ENCODE measurements at places on chromosomes 1 and 21.
A peak's percentile ranks its signal among the peaks of the same experiment; 100 is the strongest.

GRCh38 chr1:5993556-5994491 is 1.6 kb upstream of the NPHP4 start:
- DNase-seq, result peak; percentile 69

GRCh38 chr1:237043846-237044636 is 2.1 kb downstream of the RYR2 start:
- no peak for DNase-seq

DNA sequence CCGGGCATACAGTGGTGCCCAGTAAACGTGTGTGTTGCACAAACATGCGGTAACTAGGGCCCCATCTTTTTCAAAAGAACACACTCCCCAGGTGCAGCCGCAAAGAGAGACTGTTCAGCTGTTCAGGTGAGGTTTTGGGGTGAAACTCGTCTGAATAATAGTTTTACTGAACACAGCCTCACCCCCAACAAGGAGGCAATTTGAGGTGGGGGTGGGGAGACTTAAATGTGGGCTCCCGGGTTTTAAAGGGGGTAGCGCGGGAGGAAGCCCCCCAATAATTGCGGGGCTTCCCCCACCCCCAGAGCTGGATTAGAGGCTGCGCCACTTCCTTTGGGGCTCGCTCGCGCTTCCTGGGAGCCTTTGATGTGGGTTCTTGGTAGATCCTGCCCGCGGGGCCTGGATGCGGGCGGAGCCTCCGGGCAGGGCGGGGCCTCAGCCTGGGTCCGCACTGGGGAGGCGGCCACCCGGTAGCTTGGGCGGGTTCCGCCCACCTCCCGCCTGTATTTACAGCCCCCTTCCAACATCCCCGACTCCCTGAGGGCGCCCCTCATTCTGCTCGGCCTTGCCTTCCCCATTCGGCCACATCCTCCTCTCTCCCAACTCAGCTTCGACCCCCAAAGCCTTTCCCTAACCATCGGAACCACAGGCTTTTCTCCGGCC is 6.4 kb upstream of the EPHA2 start:
- peak; percentile 75 for DNase-seq

DNA sequence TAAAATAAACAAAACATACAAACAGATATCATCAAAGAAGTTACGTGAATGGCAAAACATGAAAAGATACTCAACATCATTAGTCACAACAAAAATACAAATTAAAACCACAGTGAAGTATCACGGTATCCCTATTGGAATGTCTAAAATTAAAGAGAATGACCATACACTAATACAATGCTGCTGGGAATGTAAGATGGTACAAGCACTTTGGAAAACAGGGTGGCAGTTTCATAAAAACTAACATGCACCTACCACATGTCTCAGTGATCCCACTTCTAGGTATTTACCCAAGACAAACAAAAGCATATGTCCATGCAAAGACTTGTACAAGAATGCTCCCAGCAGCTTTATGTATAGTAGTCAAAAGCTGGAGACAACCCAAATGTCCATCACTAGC is 69.1 kb downstream of the HSF2BP start:
- no peak for DNase-seq

DNA sequence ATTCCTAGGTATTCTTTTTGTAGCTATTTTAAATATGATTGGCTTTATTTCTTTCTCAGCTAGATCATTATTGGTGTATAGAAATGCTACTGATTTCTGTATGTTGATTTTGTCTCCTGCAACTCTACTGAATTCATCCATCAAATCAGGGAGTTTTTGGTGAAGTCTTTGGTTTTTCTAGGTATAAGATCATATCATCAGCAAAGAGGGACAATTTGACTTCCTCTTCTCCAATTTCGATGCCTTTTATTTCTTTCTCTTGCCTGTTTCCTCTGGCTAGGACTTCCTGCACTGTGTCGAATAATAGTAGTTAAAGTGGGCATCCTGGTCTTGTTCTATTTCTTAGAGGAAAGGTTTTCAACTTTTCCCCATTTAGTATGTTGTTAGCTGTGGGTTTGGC is 27.5 kb upstream of the PRKACB start:
- no peak for DNase-seq

DNA sequence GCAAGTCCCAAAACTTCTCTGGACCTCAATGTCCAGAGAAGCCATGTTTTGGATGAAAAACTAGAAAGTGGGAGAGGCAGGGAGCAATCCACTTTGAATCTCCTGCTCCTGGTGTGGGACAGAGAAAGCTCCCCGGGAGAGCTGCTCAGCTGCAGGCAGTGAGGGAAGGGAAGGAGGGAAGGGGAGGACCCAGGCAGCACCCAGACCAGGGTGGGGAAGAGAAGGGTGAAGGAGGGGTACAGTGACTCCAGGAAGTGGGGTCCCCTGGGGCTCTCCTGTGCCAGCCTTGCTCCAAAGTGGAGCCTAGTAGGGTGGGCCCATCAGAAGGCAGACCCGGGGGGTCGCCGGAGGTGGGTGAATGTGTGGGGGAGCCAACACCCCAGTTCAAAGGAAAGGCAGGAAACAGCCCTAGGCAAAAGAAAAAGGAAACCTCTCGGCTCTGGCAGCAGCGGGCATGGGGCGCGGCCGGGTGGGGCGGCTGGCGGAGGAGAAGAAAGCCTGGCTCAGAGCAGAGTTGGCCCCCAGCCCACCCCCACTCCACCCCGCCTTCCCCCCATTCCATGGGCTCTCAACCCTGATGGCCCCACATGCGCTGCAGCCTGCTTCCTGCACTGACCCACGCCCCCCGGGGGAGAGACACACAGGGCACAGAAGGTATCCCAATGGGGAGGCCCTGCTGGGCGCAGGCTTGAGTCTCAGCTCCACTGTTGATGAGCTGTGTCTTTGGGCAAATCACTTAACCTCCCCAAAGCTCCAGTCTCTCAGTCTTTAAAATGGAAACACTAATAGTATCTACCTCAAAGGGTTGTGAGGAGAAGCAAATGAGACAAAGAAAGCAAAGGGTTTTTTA is 5.7 kb downstream of the LGR6 start:
- DNase-seq, result no peak

- no peak for DNase-seq
These were observed 27.0 kb upstream of the PRSS38 start for GRCh38 chr1:227788271-227789083.

DNA sequence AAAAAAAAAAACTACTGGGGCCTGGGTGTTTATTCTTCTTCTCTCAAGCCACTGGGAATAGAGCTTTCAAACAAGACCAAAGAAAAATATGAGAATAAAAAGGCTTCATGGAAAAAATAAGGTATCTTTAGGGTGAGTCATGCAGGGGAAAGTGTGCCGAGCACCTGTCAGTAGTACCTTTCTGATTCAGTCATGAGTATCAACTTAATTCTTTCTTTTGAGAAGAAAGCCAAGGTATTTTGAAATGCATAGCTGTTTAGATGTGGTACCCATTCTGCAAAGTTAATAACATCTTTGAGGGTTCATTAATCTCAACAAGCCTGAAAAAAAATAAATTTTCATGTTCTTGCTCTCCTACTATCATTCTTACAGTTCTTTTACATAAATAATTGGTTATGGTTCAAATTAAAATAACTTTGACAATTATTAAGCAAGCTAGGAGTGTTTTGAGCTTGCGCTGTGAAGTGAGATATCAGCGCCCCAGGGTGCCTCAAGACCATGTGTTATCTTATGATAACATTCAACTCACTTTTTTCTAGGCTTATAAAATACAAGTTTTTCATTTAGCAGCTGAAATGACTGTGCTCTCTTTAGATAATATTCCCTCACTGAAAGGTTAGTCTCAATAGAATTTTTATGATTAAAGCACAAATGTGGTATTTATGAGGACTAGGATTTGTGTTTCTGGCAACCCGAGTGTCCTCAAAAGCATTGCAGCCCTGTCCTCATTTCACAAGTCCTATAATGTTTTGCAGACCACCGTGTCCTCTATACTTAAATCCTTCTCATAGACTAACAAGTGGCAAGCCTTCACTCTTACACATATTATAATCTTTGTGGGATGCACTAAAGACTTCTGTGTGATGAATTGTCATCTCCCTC is 138.6 kb downstream of the SLC44A5 start:
- DNase-seq, result no peak

DNA sequence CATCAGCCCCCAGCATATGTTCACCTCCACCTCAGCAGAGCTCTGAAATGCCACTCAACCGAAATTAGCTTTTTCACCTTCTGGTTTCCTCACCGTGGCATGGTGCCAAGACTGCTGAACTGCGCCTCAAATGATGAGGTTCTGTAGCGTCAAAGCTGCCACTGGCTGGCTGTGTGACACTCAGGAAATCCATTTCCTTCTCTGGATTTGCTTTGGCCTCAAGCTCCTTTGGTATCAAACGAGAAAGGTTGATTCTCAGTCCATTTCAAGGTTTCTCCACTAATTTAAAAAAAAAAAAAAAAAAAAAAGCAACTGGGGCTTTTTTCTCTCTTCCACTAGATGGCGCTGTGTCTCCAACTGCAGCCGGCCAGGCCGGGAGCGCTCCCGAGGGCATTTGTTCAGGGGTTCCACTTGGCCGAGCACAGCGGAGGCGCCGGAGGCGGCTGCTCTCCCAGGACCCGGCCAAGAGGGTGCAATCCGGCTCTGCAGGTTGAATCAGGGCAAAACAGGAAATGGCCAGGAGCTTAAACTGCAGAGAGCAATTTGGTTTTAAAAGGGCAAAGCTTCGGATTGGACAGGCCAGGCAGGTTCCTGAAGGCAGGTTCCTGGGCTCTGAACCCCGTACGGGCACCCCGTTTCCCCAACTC is 26.5 kb upstream of the PLA2G2C start:
- DNase-seq, result peak; percentile 66

GRCh38 chr1:234838182-234838581 is 228.2 kb upstream of the IRF2BP2 start:
- DNase-seq, result no peak

- no peak for DNase-seq
These were observed 73.2 kb upstream of the JAK1 start for GRCh38 chr1:65039508-65039907.

GRCh38 chr1:78526496-78526895 is 35.7 kb downstream of the PTGFR start:
- DNase-seq, result no peak

- DNase-seq, result no peak
These were observed 22.8 kb upstream of the TSPEAR start for GRCh38 chr21:44734026-44734745.

GRCh38 chr1:223708001-223708359 is 4.4 kb upstream of the CAPN2 start:
- no peak for DNase-seq

- peak; percentile 80 for DNase-seq
These were observed 65.5 kb upstream of the LRP8 start for GRCh38 chr1:53393325-53393792.

- no peak for DNase-seq
These were observed 22.4 kb downstream of the ESRRG start for GRCh38 chr1:216700779-216701178.

GRCh38 chr1:160056648-160057169 is 13.3 kb downstream of the KCNJ10 start:
- DNase-seq, result no peak

- no peak for DNase-seq
These were observed 88.8 kb downstream of the MAST2 start for GRCh38 chr1:45892068-45892785.

GRCh38 chr1:114368560-114369255 is 142.3 kb downstream of the TRIM33 start:
- no peak for DNase-seq

GRCh38 chr21:23475281-23476219 is 2131.7 kb downstream of the MRPL39 start:
- DNase-seq, result no peak

DNA sequence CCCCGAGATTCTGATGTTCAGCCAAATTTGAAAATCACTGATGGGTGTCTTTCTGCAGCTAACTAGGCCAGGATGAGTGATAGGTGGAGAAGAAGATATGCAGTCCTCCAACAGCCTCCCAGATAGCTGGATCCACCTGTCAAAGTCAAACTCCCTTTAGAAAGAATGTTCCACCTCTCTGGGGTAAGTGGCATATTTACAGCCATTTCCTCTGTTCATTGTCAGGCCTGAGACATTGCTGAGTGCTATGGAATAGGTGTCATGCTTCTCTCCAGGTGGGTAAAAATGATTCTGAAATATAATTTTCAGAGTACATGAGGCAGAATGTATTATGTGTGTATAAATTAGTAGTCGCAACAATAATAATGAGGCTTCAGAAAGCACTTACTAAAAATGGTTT is 316.8 kb downstream of the TTLL7 start:
- no peak for DNase-seq

DNA sequence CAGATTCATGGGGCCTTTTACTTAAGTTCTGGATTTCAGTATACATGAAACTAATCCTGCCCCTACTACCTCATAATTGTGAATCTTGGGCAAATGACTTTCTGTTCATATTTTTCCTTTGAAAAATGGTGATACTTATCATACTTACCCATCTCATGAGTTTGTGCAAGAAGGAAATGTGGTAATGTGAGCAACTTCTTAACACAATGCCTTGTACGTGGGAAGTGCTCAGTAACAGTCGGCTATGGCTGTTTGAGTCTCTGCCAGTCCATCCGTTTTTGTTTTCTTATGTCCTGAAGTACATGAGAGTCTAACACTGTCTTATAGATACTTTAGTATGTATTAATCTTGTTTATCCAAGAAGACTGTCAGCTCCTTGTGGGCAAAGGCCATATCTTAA is 86.5 kb downstream of the PATJ start:
- no peak for DNase-seq

GRCh38 chr1:62321446-62321845 is 2.2 kb upstream of the KANK4 start:
- DNase-seq, result no peak

DNA sequence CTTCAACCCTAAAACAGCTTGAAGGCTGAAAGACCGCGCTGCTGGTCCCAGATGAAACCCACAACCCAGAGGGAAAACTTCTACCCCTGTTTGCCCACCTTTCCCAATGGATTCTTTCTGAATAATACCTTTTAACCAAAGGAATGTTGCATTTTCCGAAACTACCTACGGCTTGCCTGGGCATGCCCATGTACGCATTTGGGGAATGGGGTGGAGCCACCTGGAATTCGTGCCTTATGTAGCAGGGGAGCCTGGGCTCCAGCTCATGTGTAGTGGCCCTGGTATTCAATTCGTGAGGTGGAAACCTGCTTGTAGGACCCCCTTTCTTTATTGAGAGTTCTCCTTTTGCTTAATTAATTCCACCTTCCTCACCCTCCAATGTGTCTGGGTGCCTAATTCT is 256.6 kb upstream of the RGS18 start:
- no peak for DNase-seq

DNA sequence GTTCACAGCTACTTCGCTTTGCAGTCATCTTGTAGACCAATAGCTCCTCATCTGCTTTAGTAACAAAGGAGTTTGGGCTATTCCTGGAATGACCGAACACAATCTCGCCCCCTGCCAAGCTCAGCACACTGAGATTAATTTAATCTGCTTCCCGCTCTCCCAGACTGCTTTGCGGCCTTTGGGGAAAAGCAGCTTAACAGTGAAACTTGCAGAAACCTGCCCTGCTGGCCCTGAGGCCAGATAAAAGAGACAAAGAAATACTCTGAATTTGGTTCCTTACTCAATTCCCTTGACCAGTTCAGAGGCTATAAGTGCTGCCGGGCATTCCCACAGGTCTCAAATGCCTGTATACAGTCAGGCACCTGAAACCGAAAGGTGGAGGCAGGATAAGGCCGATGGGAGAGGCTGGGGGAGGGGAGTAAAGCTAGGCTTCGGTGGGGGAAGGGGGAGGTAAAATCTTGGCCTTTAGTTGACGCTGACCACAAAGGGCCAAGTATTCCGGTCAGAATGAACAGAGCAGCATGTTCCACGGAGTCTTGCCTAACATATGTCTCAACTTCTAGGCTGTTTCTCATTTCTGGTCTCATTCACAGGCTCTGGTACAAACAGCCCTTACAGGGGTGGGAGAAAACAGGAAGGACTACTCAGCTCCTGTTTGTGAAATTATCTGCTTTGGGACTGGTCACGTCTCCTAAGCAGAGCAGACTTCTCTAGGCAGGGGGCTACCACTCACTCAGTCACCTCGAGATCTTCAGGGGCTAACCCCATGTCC is 17.7 kb upstream of the A3GALT2 start:
- no peak for DNase-seq
